ENCODE measurements at places on chromosomes 3 and 15.

DNA sequence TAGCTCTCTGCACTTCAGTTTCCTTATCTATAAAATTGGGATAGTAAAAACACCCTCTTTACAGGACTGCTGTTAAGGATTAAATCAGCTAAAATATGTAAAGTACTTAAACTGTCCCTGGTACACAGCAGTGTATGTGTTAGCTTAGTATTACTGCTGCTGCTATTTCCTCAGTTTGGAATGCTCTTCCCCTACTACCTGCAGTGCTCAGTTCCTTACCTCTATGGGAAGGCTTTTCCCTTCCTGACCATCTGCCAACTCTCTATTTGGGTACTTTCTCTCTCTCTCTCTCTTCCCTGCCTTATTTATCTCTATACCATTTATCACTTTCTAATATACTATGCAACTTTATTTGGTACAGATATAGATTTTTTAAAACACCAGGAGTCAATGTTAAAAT, 26.5 kb downstream of the KPNA4 start:
- no peak for DNase-seq

GRCh38 chr3:145357453-145357852, 803.5 kb downstream of the PLOD2 start:
- no peak for DNase-seq

DNA sequence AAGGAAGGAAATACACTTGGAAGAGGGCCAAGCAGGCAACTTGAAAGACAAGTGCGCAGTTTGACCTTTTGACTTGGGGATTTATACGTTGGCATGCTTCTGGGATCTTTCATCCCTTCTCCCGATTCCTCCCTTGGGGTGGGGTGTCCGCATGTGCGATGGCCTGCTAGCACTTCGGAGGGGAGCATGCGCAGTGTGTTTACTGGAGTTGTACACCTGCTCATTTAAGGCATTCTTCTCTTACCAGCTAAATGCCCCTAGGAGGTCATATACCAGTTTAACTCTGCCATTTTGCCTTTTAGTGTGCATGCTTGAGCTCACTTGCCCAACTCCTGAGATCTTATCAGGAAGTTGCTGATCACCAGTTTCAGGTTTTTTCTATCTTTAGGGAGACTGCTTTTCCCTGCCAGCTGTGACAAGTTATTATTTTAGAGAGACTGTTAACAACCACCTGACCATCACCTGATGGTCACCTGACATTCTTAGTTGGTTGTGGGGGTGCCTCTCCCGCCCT, 63.5 kb downstream of the BFSP2 start:
- no peak for DNase-seq

- DNase-seq = no peak
Observed at GRCh38 chr3:65344846-65345245, 657.0 kb upstream of the ADAMTS9 start.

DNA sequence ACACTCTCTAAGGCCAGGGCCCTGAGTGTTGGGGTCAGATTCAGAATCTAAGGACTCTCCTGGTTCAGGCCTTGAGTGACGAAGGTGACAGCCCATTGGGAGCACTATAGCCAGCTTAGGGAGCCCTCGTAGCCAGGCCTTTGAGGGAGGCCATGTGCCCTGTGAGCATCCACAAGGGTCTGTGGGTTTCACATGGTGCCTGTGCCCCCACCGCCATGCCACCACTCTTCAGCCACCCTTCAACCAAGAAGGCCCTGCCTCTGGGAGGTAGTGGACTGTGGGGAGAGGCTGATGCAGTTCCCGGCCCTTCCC, 37.5 kb downstream of the TSPAN3 start:
- DNase-seq = no peak

DNA sequence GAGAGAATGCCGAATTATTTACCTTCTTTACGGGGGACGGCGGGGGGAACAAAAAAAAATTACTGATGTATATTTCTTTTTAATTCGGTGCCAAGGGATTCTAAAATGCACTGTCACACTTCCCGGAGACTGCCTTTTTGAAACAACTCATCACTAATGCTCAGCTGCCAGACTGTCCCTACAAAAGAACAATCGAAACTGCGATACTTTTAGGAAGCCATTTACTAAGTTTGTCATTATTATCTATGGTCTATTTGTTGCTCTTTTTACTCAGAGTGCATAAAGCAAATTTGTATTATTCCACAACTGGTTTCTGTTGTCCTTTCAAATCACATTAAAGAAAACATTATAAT, 60.8 kb downstream of the TM4SF4 start:
- peak; percentile 73 for DNase-seq

GRCh38 chr15:62248277-62248984, 83.3 kb upstream of the C2CD4B start:
- no peak for DNase-seq

- DNase-seq = no peak
Observed at GRCh38 chr3:123642182-123642956, 57.5 kb upstream of the HACD2 start.

All from NCI-H345 (cell line).